ENCODE measurements at places on chromosomes 1 and 21.

- DNase-seq: no peak
Observed at GRCh38 chr1:107536266-107536665, 395.4 kb downstream of the NTNG1 start.

- DNase-seq: no peak
Observed at GRCh38 chr1:166906647-166907046, 30.6 kb upstream of the TADA1 start.

DNA sequence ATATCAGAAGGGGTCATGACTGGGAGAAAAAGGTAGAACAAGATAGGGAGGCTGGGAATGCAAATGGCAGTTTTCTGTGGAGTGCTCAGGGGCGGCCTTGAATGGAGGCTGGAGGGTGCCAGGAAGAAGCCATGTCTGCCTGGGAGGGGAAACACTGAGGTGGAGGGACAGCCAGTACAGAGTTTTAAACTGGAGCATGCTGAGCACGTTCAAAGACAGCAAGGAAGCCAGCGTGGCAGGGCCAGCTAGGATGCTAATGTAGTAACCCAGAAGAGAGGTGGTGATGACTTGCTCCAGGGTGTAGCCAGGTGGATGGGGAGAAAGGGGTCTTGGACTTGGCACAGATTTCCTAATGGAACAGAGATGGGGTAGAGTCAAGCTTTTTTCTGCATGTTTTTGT lies 445.8 kb upstream of the VAMP3 start:
- no peak for DNase-seq

- DNase-seq: no peak
Observed at GRCh38 chr1:234627009-234627950, 17.3 kb upstream of the IRF2BP2 start.

- no peak for DNase-seq
Observed at GRCh38 chr1:205935869-205936268, 7.4 kb downstream of the SLC26A9 start.

GRCh38 chr1:92118826-92119225 lies 38.7 kb downstream of the BTBD8 start:
- no peak for DNase-seq

DNA sequence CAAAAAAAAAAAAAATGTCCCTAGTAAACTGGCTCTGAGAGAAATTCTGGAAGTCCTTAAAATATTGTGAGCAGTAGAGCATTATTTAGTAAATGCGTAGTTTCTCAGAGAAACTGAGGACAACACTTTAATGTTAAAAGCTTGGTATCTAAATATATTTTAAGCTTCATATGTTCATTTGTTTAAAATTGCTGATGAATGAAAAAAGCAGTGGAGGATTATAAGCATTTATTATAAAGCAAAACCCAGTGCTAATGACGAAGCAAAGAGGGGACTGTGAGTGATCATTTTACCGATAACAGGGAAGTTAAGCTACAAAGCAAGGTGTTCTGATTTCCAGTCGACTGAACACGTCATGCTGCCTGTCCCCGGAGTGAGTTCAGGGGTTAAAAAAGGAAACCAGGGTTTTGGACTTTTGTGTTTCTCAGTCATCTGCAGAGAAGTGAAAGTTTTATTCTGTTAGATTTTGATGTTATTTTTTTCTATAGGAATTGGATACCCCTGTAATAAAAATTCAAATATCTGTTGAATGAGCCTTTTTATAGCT lies 64.5 kb upstream of the SCCPDH start:
- no peak for DNase-seq

DNA sequence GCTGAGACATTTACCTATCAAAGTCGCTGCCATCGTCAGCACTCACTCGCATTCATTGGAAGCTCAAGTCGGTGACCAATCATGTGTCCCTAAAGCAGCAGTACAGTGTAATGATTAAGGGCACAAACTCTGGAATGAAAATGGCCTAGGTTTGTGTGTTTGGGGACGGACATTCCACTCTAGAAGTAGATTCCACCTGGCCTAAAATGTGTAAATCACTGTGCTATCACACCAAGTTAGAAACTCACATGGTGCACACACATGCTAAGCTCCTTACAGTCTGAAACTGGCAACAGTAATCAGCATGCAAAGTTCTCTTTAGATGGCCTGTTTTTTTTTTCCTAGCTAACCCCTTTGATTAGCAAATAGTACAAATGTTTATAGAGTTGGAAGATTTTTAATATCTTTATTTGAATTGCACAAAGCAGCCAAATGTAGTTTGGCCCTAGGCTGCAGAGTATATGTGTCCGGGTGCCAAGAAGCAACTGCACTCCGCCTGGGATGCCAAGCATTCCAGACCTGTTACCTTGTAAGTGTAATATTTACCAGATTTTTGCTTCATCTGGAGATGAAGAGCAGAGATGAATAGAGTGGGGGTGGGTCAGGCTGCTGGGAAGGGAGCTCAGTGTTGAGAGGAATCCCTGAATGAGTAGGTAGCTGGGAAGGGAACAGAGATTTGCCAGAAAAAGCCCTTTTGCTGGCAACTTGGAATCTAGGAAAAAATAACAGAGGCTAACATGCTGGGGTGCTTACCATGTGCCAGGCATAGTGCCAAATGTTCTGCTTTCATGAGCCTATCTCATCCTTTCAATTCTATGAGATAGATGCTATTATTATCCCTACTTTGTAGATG lies 35.2 kb downstream of the TGFB2 start:
- DNase-seq: no peak

GRCh38 chr1:9004700-9005394 lies 21.4 kb downstream of the SLC2A7 start:
- no peak for DNase-seq

- no peak for DNase-seq
Observed at GRCh38 chr1:227759341-227760300, 24.4 kb downstream of the SNAP47 start.

GRCh38 chr1:27891196-27891889 lies 19.0 kb downstream of the THEMIS2 start:
- no peak for DNase-seq

GRCh38 chr21:32653326-32653901 lies 41.2 kb upstream of the CFAP298 start:
- no peak for DNase-seq

GRCh38 chr1:3590951-3591865 lies 20.1 kb downstream of the MEGF6 start:
- no peak for DNase-seq

DNA sequence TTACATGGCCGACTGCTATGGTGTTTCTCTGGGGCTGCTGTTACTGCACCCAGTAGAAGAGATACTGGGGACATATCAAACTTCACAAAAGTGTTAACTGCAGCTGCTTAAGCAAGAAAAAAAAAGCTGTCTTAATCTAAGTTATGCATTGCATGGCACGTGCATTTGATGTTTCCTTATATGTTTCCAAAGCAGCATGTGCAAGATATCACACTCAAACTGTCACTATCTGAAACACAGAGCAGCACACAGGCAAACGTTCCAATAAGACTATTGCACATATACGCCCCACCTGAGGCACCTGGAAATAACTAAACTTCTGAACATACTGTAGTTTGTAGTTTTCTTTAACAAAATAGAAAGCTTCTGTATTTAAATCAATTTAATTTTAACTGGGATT lies 671.4 kb upstream of the ADGRL2 start:
- no peak for DNase-seq

DNA sequence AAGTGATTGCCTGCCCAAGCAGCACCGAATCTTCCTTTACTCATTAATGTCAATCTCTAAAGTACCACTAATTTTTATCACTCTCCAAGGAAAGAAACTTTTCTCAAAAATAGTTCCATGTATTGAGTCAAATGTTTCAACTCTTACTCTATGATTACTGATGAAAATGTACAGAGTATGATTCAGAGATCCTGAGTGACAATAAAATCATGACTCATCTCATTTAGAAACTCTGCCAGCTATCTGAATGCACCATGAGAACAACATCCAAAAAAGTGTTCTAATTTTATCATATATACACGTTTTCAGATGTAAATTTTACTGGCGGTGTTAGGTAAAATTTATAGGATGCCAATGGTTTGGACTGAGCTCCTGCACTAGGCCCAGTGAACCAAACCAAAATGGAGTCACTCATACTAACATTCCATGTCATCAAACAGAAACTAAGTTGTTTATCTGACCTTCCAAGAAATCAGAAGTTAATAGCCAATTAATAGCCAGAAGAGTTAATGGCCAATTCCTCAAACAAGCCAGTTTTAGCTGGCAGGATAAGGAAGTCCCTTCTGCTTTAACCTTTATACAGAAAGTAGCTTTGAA lies 22.6 kb downstream of the PLPPR5 start:
- no peak for DNase-seq

DNA sequence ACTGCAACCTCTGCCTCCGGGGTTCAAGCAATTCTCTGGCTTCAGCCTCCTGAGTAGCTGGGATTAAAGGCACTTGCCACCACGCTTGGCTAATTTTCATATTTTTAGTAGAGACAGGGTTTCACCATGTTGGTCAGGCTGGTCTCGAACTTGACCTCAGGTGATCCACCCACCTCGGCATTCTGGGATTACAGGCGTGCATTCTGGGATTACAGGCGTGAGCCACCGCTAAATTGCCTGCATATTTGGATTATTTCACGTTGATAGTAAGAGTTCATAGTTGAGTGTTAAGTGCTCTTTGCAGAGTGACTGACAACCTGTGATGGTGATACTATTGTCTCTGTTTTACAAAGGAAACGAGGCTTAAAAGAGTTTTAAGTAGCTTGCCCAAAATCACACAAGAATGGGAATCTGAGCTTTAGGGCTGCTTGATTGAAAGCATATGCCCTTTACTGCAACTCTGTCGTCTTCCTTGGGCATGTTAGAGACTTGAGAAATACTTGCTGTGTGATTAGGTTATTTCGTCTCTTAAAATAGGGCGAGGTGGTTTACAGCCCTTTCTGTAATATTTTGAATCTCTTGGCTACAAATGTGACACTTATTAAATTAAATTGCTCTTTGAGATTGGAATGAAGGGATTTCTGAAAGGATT lies 12.4 kb downstream of the CDC42 start:
- DNase-seq: no peak

DNA sequence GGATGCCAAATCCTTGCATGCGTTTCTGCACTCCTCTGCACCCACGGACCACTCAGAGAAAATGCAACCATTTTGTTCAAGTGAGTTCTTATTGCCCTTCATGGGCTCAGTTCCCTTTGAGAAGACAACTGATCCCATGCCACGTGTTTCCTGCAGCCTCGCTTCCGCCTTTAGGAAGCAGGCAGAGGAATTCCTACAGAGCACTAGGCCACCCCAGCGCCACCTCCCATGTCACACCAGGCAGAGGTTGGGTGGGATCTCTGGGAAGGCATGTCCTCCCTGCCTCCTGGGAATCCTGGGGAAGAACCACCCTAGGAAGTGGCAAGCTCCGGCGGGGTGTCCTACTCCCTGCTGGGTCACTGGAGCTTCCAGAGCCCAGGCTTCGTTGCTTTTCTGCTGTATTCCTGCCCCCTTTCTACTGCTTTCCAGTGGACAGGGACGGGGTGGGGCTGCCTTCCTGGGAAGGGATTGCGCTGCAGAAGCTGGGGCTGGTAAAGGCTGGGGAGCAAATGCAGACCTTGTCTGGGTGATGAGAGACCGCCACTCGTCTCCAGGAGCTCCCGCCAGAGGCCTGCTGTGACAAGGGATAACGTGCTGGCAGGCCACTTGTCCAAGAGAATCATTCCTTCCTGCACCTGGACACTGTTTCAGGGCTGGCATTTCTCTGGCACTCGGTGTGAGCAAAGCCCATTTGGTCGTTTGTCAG lies 478.2 kb upstream of the VAMP3 start:
- DNase-seq: no peak

GRCh38 chr1:228776449-228776848 lies 41.2 kb downstream of the RHOU start:
- no peak for DNase-seq

DNA sequence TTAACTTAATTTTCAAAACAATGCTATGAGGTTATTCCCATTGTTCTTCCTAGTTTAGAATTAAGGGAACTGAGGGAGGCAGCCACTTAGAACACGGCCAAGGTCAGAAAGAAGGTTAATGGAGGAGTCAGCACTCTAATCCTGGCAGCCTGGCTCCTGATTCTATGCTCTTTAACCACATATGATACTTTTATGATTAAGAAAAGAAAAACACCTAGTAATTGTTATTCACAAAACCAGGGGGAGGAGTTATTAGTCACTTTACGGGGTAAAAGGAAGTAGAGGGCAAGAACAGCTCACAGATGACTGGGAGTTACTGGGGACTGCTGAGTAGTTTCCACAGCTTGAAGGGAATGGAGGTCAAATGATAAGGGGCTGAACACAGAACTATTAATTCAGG lies 38.6 kb downstream of the GADD45A start:
- no peak for DNase-seq

DNA sequence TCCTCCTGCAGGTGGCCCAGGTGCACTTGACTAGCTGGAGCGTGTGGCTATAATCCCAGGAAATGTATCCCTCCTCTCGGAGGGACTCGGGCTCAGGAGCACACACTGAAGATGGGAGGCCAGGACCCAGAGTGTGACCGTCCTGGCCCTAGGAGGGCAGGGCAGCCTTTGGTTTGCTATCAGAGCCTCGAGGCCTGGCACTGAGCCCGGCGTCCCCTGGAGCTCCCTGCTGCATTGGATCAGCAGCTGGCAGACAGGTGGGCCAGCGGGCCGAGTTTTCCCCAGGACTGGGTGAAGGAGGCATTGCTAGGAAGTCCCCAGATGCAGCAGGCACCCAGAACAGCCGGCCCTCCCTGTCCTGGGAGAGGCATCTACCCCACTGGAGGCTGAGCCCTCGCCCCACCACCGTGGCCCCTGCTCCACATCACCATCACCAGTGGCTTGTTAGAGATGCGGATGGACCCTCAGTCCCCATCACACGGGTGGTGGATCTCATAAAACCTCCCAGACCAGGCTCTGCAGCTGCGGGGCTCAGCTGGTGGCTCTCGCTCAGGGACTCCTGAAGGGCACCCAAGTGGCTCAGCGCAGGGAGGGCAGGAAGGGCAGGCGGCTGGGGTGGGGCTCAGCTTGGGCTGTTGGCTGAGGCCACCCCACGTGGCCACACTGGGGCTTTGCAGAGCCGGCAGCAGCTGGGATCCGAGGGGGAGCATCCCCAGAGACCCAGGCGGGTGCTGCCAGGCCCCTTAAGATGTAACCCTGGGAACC lies 32.7 kb upstream of the POFUT2 start:
- no peak for DNase-seq

DNA sequence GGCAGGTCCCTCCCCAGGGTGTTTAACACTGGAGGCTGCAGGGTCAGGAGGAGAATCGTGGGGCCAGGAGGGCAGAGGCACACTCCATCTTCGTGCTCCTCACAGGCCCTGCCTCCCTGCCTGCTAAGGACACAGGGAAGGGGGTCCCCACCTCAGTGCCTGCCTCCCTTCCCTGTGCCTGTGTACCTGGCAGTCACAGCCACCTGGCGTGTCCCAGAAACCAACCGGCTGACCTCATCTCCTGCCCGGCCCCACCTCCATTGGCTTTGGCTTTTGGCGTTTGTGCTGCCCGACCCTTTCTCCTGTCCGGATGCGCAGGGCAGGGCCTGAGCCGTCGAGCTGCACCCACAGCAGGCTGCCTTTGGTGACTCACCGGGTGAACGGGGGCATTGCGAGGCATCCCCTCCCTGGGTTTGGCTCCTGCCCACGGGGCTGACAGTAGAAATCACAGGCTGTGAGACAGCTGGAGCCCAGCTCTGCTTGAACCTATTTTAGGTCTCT lies 623 bp upstream of the BGLAP start:
- no peak for DNase-seq

Data from NCI-H187 treated with DMSO at 0.1 percent for 48 hours (cell line).